ENCODE measurements at places on chromosomes 5 and 9.
A peak's percentile ranks its signal among the peaks of the same experiment; 100 is the strongest.

DNA sequence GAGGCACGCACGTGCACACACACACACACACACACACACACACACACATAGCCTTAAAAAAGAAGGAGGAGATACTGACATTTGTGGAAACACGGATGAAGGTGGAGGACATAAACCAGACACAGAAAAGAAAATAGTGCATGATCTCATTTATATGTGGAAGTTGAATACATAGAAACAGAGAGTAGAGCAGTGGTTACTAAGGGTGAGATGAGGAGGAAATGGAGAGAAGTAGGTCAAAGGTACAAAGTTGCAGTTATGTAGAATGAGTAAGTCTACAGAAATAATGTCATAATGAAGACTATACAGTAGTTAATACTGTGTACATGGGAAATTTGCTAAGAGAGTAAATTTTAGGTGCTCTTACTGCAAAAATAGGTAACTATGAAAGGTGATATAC is 412.2 kb upstream of the CDH9 start:
- DNase-seq: no peak

GRCh38 chr5:37206736-37207135 is 42.4 kb downstream of the CPLANE1 start:
- no peak for DNase-seq

- DNase-seq: no peak
These were observed 60.3 kb downstream of the PHF2 start for GRCh38 chr9:93636667-93637066.

DNA sequence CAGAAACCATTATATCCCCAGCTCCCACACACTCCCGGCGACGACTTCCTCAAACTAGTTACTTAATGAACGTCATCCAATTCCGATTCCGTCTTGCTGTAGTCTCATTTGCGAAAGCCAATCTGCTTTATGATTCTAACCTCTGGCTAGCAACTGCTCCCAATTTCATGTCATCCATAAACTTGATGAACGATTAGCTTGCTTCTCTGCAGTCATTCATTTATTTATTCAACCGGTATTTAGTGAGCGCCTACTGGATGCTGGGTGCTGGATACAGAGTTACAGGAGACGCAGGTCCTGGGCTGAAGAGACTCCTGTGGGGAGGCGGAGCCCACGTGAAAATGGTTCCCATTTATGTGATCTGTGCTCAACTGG is 46.2 kb downstream of the TSPAN17 start:
- DNase-seq: no peak

GRCh38 chr5:162719720-162720119 is 652.1 kb downstream of the GABRG2 start:
- no peak for DNase-seq

- no peak for DNase-seq
These were observed 28.1 kb upstream of the ZNF462 start for GRCh38 chr9:106834888-106835287.

DNA sequence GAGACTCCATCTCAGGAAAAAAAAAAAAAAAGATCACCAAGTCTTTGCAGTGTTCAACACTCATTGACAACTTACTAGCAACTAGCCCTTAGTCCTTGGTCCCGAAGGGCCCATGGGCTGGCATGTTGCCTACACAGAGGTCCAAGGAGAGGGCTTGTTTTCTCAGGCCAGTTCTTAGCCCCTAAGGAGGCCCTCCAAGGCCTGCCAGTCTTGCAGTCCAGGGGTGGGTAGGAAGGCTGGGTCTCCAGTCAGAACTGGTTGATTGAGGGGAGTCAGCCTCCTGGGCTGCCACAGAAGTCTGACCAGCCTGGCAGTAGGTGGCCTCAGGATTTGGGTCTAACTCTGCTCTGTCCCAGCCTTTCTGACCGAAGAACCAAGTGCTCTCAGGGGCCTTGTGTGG is 32.7 kb downstream of the IER5L start:
- DNase-seq: no peak

GRCh38 chr5:66513130-66513529 is 83.1 kb upstream of the MAST4 start:
- DNase-seq: no peak

DNA sequence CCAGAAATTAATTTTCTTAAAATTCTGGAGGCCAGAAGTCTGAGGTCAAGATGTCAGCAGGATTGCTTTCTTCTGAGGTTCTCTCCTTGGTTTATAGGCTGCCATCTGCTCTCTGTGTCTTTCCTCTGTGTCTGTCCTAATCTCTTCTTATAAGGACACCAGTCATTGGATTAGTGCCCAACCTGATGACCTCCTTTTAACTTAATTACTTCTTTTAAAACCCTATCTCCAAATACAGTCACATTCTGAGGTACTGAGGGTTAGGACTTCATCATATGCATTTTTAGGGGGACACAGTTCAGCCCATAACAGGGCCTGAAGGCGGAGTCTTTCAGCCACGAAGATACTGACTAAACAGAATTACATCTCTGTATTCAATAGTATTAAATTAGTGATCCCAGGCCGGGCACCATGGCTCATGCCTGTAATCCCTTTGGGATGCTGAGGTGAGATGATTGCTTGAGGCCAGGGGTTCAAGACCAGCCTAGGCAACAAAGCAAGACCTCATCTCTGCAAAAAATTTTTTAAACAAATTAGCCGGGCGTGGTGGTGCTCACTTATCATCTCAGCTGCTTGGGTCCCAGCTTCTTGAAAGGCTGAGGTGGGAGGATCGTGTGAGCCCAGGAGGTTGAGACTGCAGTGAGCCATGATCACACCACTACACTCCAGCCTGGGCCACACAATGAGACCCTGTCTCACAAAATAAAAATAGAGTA is 5.9 kb upstream of the RPS6 start:
- no peak for DNase-seq

GRCh38 chr9:13478160-13478559 is 198.7 kb upstream of the MPDZ start:
- no peak for DNase-seq

- no peak for DNase-seq
These were observed 546.3 kb downstream of the MAT2B start for GRCh38 chr5:164051745-164052144.

GRCh38 chr9:110784309-110784708 is 115.7 kb downstream of the MUSK start:
- no peak for DNase-seq

DNA sequence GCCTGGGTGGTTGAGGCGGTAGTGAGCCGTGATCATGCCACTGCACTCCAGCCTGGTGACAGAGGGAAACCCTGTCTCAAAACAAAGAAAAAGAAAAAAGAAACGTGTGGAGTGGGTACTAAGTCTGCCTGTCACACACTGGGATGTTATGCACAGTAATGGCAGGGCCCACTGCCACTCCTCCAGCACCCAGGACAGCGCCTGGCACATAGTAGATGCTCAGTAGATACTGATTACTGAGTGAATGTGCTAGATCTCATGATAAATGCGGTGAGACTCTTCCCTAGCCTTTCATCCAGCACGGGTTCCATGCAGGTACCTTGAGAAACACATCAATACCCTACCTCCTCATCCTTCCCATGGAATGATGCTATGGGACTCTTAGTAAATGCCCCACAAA is 87.4 kb upstream of the HSPA9 start:
- no peak for DNase-seq

GRCh38 chr5:140631036-140631417 is 1.9 kb downstream of the CD14 start:
- DNase-seq: no peak

DNA sequence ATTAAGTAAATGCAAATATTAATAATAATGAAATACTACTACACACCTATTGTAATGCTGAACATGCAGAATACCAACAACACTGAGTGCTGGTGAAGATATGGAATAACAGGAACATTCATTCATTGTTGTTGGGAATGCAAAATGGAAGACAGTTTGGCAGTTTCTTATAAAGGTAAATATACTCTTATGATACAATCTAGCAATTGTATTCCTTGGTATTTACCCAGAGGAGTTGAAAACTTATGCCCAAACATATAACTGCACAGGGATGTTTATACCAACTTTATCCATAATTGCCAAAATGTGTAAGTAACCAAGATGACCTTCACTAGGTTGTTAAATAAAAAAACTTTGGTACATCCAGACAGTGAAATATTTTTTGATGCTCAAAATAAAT is 636.8 kb downstream of the PRR16 start:
- no peak for DNase-seq

DNA sequence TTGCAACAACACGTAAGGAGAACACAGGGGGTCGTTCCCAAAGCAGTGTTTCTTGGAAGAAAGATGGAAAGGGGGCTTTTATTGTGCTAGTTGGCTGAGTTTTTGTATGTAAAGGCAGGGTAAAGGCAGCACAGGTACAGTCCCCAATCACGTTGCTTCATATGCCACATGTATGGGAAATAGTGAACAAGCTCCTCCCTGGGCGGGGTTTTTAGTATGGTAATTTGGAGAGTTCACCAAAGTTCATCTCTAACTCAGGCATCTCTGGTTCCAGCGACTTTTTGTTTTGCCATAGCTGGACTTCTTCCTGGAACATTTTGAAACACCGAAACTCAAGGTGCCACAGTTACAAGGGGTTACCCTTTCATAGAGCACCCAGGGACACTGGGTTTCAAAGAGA is 133.9 kb downstream of the CAAP1 start:
- DNase-seq: no peak

GRCh38 chr5:54689411-54690251 is 172.1 kb downstream of the SNX18 start:
- DNase-seq: no peak

DNA sequence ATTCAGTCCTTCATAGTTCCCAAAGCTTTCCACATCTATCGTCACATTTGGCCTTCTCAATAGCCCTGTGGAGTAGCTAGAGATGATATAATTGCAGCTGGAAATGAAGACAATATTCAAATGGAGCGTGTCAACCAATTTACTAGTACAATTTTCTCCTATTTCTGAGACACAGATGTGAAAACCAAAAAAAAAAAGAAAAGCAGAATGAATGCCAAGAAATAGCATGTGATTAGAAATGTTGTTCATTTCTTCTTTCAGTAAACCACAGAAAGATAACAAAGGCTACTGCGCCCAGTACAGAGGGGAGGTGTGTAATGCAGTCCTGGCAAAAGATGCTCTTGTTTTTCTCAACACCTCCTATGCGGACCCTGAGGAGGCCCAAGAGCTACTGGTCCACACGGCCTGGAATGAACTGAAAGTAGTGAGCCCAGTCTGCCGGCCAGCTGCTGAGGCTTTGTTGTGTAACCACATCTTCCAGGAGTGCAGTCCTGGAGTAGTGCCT is 99.0 kb downstream of the MUSK start:
- no peak for DNase-seq

- DNase-seq: no peak
These were observed 505.4 kb upstream of the CLINT1 start for GRCh38 chr5:158364367-158364766.

GRCh38 chr9:121704281-121704680 is 52.8 kb downstream of the DAB2IP start:
- DNase-seq: no peak

GRCh38 chr9:35616681-35617459 is 1.3 kb downstream of the CD72 start:
- peak; percentile 59 for DNase-seq

DNA sequence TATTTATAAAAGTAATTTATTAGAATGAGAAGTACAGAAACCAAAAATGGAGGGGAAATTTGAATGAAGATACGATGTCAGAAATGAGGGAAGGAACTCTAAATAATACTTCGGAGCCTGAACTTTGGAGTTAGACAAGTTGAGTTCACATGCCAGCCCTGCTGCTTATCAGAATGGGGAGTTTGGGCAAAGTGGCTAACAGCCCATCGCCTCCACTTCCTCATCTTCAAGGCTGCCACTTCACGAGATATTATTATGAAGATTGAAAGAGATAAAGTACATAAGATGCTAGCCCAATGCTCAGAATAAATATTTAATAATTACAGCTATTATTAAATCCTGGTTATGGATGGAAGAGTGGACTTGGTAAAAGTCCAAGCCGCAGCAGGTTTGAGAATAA is 56.2 kb upstream of the ABCA1 start:
- no peak for DNase-seq

- no peak for DNase-seq
These were observed 37.4 kb upstream of the TNFAIP8 start for GRCh38 chr5:119318256-119318894.

DNA sequence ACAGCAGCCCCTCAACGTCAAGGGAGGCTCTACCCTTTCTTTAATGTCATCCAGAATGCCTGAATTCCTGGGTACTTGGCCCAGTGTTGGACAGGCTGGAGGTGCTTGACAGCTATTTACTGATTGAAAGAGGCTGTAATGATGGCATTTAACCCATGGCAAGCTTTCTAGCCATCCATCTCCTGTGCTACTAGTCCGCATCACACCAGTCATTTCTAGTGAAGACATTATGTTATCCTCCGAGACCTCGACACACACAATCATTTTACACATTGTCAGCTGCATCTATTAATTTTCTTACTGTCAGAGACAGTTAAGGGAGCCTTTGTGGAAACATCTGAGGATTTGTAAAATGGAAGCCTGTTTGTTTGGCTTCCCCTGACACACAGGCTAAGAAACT is 149.3 kb upstream of the FSTL4 start:
- no peak for DNase-seq

- DNase-seq: no peak
These were observed 469.4 kb downstream of the RASEF start for GRCh38 chr9:82593501-82593900.

DNA sequence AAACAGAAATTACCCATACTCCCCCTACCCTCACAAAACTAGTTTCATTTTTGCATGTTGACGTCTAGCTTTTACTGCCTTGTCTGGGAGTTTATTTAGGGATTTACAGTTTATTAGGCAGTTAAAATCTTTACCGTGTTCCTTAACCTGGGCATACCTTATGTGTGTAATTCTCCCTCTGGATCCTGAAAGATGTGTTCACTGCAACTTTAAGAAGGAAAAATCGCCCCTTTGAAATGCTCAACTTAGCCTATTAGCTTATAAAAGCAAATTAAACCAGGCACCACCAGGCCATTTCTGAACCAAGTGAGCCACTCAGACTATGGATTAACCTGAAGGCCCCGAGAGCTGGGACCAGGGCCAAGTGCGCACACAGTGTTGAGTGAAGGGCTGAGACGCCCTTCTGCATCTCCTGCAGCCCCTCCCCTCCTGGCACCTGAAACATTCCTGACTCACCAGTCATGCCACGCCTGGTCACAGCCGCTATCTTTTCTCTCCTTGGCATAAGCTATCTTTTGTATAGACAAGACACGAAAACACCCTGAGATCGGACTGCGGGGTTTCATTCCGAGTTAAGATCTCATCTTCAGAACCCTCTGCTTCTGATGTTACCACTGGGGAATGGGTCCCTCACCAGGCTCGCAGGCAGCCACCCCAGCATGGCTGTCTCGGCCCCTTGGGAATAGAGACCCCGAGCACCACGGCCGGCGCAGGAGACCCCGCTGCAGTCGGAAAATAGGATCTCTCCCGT is 111.9 kb downstream of the ROR2 start:
- no peak for DNase-seq

DNA sequence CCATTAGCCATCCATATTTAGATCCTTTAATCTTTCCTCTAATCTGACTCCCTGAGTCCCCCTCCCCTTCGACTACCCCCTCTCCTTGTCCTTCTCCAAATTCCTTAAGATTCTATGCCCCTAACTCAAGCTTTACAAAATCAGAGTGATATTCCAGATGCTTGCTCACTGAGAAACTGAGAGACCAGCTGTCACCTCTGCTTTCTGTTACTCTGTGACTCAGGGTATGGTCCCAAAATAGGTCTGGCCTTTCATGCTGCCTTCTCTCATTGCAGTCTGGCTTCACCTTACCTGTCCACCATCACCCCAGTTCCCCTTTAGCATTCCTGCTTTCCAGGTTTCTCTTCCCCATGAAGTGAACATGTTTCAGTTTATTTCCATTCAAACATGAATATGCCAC is 383.3 kb upstream of the SLC30A5 start:
- DNase-seq: no peak
